ENCODE measurements at places on chromosomes 6 and 20. TPM values are rescaled to one million over a fixed set of nuclear protein-coding genes. Genes with fewer than 3 reads are reported as not detected.

DNA sequence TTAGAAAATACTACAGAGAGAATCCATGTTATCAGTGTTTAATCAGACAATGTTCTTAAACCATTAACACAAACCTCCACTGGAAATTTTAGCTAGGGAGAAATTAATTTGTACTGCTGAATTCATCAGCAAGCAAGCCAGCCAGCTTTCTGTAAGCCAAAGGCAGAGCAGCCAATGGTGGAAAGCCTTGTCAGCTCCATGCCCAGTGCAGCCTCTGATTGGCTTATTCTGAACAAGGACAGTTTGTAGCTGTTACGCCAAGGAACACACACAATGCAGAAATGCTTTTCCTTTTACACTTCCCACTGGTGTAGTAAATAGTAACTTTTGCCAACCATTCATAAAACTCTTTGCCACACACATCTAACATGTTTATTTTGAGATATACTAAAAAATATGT, 265.0 kb downstream of the TENT5A start:
- peak; percentile 7 for DNase-seq

- no peak for DNase-seq
Observed at GRCh38 chr6:18488004-18488403, 100.9 kb downstream of the RNF144B start.

The PGC gene
- polyA plus RNA-seq, result 67.4 TPM

GRCh38 chr20:23048283-23049200, 930 bp downstream of the THBD start:
- DNase-seq, result peak; percentile 76

The TNF gene
- 0.91 TPM for polyA plus RNA-seq

The GSTA1 gene
- 767 TPM for polyA plus RNA-seq

GRCh38 chr6:85556992-85557668, 36.5 kb downstream of the SNX14 start:
- DNase-seq, result no peak

- DNase-seq, result no peak
Observed at GRCh38 chr20:50142812-50143211, 10.7 kb downstream of the PEDS1 start.

The SLC17A3 gene
- 0.43 TPM for polyA plus RNA-seq

DNA sequence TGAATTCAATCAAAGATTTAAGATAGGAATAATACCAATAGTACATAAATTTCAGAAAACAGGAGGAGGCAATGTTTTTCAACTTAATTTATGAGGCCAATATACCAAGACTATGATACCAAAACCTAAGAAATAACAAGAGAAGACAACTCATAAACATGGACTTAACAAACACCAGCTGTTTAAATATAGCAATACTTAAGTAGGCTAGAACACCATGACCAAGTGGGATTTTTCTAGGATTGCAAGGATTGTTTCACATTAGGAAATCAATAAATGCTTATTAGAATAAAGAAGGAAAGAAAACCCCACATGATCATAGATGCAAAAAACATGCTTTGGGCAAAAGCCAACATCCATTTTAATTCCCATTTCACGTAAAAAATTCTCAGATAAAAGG, 355.1 kb downstream of the EPM2A start:
- DNase-seq, result no peak

DNA sequence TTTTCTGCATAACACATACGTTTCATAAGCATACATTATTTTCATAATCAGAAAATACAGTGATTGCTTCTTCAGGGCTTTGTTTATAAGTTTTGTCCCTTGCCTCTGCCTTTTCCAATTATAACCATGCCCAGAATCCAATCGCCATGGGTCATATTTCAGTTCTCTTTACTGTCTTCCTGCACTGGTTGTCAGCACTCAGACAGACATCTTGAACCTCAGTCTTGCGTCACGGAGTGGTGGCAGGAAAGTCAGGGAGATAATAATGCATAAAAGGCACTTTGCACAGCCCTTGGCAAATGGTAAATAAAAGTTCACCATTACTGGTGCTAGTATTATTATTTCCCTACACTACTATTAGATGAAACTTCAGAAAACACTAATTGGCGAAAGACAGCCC, 7.2 kb downstream of the KIF16B start:
- no peak for DNase-seq

DNA sequence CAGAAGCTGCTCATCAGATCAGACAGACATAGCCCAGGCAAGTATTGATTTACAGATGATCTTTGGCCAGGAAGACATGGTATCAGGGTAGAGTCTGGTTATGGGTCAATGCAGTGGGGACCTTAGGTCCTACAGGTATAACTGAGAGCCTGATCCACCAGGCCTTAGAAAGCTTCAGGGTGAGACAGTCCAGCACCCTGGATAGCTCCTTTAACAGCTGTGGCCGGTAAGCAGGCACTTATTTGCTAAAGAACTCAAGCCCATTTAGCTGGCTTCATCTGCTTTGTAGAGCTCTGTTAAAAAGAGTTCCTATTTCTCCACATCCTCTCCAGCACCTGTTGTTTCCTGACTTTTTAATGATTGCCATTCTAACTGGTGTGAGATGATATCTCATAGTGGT, 39.6 kb downstream of the ESR1 start:
- DNase-seq, result peak; percentile 65

The GCNT2 gene
- polyA plus RNA-seq, result 25.9 TPM

The RSPH9 gene
- 2.8 TPM for polyA plus RNA-seq

GRCh38 chr20:52309181-52309580, 117.6 kb upstream of the ZFP64 start:
- no peak for DNase-seq

DNA sequence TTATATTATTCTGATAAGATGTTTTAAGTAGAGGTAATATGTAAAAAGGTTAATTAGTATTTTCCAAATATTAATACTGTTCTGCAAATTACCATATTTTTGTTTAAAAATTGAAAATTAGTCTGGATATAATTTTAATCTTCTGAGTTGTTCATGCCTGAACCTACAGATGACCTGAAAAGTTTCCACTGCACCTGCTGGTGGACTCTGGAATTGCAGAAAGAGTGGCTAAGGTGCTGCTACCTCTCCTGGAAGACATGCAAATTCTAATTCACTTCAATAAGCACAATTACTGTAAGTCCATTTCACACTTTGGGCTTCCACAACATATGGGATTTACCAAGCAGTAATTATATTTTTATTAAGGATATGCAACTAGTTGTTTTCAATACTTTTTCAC, 77.7 kb upstream of the OLIG3 start:
- peak; percentile 37 for DNase-seq

- peak; percentile 77 for DNase-seq
Observed at GRCh38 chr20:46349035-46349741, 40.9 kb upstream of the CDH22 start.

The TREM1 gene
- 2.8 TPM for polyA plus RNA-seq

DNA sequence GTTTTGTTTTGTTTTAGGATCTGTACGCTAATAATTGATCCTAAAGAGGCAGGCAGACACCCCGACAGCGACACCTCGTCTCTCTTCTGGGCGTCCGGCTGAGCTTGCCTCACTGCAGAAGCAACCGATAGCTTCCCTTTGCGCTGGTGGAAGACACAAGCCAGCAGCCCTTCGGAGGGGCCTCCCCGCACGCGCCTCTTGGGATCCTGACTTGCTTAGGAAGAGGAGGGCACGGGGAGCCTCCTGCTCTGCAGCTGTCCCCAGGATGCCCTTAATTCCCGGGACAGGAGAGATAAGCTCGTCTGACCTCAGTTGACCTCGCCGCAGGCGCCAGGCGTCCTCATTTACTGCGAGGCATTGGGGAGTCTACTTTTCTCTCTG, 94.0 kb downstream of the CD83 start:
- DNase-seq, result peak; percentile 73

DNA sequence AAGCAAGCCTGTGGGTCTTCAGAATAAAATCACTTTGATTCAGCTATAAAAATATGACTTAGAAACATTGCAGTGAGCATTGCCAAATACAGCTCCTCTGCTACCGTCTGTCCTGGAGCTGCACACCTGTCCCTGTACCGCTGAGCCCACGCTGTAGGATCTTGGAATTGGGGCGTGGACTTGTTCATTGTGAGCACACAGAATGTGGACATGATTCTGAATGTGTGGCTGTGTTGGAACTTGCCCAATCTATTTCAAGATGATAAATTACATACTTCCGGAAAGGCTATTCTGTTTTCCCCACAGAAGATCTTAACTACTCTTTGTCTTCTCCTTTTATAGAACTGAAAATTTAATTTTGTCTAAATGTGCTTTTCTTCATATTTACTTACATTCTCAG, 107.3 kb downstream of the UST start:
- DNase-seq, result no peak

GRCh38 chr20:21395666-21396598, 1.4 kb downstream of the NKX2-4 start:
- peak; percentile 22 for DNase-seq

DNA sequence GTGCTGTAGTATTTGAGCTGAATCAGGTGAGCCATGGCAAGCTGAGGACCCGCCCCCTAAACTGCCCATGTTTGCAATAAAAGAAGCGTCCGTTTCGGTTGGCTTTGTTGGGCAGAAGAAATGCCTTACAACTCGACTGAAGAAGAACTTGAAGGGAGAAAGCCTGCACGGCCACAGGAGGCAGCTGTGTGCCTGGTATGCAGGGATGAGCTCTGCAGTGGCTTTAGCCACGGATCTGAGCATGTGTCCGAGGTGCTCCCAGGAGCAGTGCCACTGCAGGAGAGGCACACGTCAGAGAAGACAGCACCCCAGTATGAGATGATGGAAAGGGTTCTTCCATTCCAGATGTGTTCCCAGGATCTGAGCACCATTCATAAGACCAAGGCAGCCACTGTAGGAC, 23.5 kb downstream of the KIZ start:
- DNase-seq, result no peak

The ERVFRD-1 gene
- polyA plus RNA-seq, result 4.6 TPM

GRCh38 chr20:44648068-44648467, 3.4 kb downstream of the ADA start:
- no peak for DNase-seq

GRCh38 chr20:4060064-4060795, 44.9 kb upstream of the RNF24 start:
- no peak for DNase-seq

DNA sequence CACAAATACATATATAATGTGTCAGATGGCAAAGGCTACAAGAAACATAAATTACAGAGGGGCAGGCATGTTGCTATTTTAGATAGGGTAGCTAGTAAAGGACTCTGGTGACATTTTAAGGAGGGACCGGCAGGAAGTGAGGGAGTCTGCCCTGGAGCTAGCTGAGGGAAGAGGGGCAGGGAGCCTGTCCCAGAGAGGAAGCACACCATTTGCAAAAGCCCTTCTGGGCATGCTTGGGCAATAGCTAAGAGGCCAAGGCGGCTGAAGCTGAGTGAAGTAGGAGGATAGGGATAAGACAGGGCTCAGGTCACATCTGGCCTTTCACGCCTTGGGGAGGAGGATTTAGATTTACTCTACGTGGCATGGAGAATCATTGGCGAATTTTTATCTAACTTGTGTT, 96.2 kb downstream of the RTN4IP1 start:
- no peak for DNase-seq

DNA sequence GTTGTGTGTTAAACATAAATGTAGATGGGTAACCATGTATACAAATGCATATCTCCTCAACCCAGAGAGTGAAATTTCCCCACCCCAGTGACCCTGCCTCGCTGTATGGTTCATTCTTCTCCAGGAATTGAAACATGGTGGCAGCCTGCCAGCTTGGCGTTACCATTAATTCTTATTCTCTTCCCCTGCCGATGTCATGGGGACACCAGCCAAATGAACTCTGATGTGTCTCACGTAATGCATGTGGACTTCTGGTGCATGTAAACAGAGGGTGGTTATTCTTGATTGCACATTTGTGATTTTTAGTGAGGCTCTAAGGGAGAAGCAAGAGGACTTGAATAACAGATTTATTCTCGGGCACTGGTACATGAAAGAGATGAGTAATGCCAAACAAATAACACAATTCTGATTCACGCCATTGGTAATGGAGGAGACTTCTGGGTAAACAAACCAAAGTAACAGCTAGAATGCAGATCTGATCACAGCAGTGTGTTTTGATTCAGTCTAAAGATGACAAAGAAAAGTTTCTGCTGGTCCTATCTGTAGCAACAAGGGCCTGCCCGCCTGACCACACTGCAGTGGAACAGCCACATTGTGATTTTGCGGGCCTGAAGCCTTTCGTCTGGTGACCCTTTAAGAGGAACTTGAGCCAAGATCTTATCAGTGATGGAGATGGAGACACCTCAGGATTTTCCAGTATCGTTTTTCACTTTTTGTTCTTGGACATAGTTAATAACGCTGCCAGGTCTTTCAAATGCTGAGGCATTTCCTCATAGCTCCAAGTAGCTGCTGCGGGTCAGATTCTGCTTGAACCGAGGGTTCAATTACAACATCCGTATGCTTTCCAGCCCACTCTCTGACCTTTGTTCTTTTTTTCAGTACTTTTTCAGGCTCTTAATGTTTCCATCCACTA, 171.8 kb upstream of the AKAP12 start:
- no peak for DNase-seq

The SYCP2 gene
- polyA plus RNA-seq, result 1.2 TPM

DNA sequence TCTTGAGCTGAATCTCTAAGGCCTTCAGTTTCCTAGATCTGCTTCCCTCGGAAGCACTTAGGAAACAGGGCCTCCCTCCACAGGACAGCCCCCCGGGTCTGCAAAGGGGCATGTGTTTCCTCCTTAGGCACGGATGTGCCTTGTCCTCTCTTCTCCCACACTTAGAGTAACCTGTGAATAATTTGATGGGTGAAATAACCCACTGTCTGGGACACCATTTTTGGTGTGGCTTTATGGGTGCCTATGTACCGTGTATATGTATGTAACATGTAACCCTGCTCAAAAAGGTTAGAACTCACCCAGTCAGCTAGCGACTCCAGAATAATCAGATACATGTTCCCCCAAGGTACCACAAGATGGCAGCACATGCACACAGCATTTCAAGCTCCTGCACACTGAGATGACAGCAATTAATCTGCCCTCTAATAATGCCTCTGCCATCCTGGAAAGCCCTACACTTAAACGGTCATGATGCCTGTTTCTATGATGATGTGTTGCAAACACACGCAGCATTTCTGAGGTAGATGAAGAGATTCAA, 212.0 kb upstream of the PROKR2 start:
- peak; percentile 89 for DNase-seq

- no peak for DNase-seq
Observed at GRCh38 chr20:32006841-32007786, 3.1 kb upstream of the CCM2L start.

DNA sequence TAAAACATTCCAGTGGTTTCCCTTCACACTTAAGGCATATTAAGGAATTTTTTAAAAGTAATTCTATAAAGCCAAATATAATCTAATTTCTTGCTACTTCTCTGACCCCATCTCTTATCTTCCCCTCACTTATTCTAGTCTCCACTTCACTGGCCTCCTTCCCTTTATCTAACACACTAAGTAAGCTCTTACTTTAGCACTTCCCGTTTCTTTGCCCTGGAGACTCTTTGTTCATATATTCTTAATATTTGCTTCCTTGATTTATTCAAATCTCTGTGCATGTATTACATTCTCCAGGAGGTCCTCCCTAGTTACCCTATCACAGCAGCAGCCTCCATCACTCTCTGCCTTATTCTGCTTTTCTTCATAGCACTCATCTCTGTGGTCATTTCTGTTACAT, 20.3 kb downstream of the GTPBP2 start:
- DNase-seq, result no peak

DNA sequence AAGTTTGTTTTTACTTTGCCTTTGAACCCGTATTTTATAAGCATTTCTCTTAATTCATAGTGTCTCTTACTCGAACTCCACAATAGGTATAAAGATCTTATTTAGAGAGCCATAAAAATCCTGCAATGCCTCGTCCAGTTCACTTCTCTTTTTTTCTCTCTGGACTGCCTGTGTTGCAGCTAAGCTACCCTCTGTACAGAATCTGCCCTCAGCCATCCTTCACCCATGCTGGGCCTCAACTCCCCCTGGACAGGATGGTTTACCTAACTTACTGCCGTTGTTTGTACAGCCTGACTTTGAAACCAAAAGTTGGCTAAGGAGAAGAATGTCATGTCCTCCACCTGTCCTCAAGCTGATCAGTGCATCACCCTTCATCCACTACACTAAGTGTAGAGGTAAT, 10.4 kb downstream of the QRSL1 start:
- no peak for DNase-seq

Data from hepatocyte (in vitro differentiated cells).